ENCODE measurements at places on chromosomes 1 and 21.

DNA sequence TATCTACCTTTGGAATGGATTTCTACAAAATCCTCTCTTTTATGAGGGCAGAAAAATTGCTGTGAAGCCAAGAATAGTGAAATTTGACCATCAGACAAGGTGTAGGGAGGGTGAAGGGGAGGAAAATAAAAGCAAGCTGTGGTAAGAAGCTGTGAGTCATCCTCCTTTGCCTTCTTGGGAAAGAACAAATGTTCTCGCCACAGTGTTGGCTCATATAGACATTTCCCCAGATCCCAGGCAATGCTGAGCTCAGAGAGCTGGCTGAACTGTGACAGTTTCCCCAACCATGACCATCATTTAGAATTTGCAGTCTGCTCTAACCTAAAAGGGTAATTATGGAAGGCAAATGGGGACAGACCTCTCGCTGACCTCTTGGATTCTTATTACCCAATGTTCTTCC, 235.4 kb downstream of the PBX1 start:
- DNase-seq, result no peak

- no peak for DNase-seq
These were observed 167.4 kb downstream of the PRDM16 start for GRCh38 chr1:3236361-3236760.

DNA sequence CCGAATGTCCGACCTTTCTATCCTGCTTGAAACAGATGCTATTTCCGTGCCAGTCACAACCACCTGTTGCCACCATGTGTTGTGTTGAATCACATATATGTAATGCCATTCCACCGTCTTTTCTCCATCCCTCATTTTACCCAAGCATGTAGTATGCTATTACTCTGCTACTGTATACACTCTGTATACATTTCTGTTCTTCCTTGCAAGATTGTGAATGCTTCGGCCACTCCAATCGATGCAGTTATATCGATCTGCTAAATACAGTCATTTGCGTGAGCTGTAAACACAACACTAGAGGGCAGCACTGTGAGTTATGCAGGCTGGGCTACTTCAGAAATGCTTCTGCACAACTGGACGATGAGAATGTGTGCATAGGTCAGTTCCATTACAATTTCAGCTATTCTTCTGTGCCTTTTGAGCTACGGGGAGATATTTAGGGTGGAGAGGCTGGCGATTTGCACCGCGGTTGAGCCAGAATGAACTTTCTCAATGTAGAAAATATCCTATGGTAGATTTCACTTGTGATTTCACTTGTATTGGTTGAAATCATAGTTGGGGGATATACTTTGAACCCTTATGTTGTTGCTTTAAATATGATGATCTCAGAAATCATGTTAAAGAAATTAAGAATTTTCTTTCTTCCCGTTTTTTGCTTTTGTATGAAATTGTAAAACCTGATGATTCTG, 289.8 kb downstream of the NTNG1 start:
- peak; percentile 2 for DNase-seq

GRCh38 chr1:65998763-65999583, 206.3 kb downstream of the PDE4B start:
- no peak for DNase-seq

- DNase-seq, result no peak
These were observed 14.5 kb downstream of the RGS4 start for GRCh38 chr1:163083690-163084089.

DNA sequence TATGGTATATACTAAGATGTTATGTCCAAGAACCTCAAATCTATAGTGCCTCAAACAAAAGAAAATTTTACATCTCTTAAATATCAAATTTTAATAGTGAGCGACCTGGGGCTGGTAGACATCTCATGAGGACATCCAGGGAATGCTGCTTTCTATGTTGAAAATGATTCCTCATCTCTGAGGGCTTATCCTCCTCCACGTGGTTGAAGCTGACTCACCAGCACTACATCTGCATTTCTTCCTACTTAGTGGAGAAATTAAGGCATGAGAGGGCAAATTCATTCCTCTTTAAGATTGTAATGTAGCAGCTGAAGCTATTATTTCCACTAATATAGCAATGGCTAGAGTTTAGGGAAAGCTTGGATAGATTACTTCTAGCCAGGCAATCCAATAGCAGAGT, 529.5 kb downstream of the COL11A1 start:
- no peak for DNase-seq

DNA sequence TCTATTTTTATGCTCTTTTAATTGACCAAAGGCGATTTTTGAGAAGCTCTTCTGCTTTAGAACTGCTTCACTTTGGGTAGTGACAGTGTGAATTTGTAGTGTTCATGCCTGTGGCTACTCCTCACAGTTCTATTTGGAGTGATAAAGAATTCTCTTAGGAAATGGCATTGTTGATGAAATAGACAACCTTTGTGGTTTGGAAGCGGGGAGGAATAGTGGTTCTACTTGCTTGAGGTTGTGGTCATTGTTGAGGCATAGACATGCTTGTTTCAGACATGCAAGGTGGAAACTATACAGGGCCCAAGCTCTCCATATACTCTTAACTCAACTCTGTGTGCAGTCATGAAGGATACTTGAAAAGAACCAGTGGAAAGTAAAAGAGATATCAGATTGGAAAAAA, 481.1 kb upstream of the NEGR1 start:
- DNase-seq, result no peak

DNA sequence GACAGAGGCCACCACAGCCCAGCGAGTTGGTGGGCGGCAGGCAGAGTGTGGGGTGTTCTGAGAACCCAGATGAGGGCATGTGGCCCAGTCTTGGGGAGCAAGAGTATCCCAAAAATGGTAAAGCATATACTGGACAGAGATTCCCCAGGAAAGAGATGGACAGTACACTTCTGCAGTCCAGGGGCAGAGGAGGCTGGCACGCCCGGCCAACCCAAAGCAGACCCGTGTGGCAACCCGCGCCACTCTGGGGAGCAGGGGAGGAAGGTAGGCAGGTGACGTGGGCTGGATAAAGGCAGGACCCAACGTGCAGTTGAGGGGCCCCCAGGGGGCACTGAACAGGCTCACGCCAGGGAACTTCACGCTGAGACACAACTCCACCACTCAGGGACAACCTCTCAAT, 46.4 kb upstream of the RIPK4 start:
- DNase-seq, result no peak

- no peak for DNase-seq
These were observed 969 bp upstream of the ALDH4A1 start for GRCh38 chr1:18903291-18903756.

GRCh38 chr1:234962340-234962989, 166.2 kb downstream of the TOMM20 start:
- DNase-seq, result no peak

DNA sequence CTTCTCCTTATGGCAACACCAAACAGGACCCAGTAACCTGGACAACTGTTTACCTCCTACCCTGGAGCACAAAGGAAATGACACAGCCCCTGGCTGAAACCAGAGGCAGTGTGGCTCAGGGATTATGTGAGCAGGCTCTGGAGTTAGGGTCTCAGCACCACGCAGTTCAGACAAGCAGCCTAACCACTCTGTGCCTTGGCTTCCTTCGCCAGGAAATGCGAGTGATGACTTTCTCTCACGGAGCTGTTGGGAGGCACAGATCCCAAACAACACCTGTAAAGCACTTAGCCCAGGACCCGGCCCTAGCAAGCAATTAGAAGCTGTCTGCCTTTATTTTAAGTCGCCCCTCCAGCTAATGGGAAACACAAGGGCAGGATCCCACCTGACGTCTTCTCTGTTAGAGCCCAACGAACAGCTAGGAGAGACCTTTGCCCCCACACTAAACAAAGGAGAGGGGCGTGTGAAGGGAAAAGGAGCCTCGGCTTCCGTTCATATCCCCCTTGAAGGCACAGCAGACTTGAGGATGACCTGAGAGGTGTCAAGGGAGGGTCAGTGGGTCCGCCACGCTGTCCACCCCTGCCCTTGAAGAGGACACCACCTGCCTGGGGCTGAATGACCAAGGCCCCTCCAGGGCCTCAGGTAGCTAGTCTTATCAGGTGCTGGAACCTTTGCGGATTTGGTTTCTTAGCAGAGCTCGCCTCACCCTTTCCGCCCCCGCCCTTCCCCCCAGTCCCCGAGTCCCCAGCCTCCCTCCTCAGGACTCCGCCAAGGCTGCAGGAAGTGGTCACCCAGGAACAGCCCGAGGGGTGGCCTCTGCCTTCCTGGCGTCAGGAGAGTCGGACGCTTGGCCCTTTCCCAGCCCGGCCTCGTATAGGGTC, 860 bp downstream of the TMEM63A start:
- no peak for DNase-seq

GRCh38 chr1:165773324-165773965, 4.8 kb upstream of the TMCO1 start:
- peak; percentile 65 for DNase-seq

DNA sequence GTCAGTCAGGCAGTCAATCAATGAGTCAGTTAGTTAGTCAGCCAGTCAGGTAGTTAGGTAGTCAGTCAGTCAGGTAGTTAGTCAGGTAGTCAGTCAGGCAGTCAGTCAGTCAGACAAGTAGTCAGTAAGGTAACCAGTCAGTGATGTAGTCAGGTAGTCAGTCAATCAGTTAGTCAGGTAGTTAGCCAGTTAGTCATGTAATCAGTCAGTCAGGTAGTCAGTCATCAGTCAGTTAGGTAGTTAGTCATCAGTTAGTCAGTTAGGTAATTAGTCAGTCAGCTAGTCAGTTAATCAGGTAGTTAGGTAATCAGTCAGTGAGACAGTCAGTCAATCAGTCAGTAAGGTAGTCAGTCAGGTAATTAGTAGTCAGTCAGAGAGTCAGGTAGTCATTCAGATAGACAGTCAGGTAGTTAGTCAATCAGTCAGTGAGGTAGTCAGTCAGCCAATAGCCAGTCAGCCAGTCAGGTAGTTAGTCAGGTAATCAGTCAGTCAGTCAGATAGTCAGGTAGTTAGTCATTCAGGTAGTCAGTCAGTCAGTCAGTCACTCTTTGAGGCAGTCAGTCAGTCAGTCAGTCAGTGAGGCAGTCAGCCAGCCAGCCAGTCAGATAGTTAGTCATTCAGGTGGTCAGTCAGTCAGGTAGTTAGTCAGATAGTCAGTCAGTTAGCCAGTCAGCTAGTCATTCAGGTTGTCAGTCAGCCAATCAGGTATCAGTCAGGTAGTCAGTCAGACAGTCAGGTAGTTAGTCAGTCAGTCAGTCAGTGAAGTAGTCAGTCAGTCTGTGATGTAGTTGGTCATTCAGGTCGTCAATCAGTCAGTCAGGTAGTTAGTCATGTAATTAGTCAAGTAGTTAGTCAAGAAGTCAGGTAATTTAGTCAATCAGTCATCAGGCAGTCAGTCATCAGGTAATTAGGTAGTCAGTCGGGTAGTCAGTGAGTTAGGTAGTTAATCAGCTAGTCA, 15.3 kb downstream of the KRTAP10-1 start:
- no peak for DNase-seq

- no peak for DNase-seq
These were observed 35.6 kb downstream of the ADARB1 start for GRCh38 chr21:45109831-45110492.

- no peak for DNase-seq
These were observed 305.9 kb upstream of the CAMK1G start for GRCh38 chr1:209277662-209278061.

DNA sequence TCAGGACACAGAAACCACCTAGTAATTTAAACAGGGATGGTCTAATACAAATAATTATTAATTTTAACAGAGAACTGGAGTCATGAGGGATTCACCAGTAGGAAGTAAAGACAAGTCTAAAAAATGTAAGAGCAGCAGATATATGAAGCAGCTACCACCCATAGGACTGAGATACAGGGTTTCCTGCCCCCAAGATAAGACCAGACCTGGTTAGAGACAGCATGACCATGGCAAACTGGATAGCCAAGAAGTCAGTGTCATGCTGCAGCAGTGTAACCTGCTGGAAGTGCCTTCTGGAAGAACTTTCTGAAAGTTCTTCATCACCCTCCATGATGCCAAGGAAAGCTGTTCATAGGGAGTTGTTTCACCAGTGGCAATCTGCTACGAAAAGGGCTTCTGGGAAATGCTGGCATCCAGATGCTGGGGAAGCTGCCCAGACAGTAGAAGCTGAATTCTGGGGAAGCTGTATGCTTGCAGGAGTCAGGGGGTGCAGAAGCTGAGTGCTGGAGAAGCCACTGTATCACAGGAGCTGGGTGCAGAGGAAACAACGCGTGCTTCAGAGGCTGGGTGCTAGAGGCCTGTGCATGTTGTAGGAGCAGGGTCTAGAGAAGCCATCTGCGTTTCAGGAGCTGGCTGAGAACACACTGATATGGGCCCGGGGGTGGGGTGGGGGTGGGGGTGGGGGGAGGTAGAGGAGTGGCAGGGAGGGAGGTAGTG, 356.4 kb downstream of the DISC1 start:
- no peak for DNase-seq

DNA sequence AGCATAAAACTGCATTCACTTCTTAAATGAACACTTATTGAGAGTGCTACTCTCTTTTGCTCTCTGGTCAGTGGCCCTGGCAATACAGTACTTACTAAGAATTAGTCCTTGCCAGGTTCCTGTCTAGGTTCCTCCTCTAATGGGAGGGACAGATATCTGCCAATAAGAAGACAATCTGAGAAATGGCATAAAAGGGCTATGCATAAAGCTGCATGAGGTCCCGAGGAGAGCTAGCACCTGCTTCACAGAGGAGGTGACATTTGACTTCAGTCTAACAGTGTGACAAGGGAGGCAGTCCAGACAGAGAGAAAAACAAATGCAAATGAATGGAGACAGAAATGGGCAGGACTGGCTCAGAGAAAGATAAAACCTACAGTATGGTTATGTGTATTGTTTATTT, 357.1 kb upstream of the SGIP1 start:
- DNase-seq, result no peak

GRCh38 chr1:228911225-228912210, 176.2 kb downstream of the RHOU start:
- DNase-seq, result no peak

GRCh38 chr1:85146972-85147359, 53.9 kb downstream of the SYDE2 start:
- DNase-seq, result no peak

GRCh38 chr1:19478322-19478721, 7.0 kb downstream of the CAPZB start:
- no peak for DNase-seq

- DNase-seq, result no peak
These were observed 55.4 kb downstream of the FRRS1 start for GRCh38 chr1:99710994-99711393.

All from keratinocyte (primary cell).